ENCODE measurements at places on chromosomes 2 and 18.

GRCh38 chr2:228181098-228182019 lies at the start of gene SPHKAP:
TSS of gene SPHKAP (minus strand) at chr2:228181687. CDS start at chr2:228181598, 89 bp downstream.
- no peak for DNase-seq

- no peak for DNase-seq
Observed at GRCh38 chr18:31244771-31245394, 73.1 kb upstream of the DSG1 start.

DNA sequence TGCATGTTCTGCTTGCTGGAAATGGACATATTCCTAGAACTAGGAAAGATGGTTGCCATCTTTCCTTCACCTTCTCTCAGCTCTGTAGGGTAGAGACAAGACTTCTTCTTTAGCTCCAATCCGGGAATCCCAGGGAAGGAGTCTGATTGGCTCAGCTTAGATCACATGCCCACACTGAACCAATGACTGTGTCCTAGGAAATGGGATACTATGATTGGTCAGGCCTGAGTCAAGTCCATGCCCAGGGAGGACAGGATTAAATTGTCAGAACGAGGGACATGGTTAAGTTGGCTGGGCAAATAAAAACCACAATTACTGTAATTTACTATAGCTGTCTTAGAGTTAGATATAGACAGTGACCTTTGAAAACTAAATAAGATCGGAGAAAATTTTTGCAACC lies 31.4 kb downstream of the SEMA4F start:
- DNase-seq = no peak

DNA sequence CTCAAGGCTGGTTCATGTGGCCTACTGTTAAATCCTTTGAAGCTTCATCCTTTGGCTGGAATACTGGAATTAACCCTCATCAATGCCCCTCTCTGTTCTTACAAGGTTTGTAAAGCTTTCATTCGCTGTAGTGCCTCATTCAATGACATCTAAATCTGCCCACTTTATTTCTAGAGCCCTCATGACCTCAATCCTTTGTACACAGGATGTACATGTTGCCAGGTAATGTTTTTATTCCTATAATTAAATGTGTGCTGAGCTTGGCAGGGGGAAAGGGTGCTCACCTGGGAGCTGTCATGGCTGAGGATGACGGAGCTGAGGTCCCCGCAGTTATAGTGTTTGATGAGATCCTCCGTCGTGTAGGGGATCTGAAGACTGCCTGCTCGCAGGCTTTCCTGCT lies 39.3 kb downstream of the TRABD2A start:
- DNase-seq = no peak

- DNase-seq = no peak
Observed at GRCh38 chr18:13611601-13612195, 114.7 kb downstream of the FAM210A start.

DNA sequence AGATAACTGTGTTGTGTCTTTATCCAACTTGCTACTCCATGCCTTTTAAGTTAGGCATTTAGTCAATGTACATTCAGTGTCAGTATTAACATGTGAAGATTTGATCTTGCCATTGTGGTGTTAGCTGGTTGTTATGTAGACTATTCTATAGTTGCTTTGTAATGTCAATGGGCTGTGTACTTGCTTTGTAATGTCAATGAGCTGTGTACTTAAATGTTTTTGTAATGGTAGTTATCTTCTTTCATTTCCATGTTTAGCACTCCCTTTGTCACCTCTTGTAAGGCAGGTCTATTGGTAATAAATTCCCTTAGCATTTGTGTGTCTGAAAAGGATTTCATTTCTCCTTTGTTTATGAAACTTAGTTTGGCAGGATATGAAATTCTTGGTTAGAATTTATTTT lies 53.4 kb downstream of the MC4R start:
- no peak for DNase-seq

DNA sequence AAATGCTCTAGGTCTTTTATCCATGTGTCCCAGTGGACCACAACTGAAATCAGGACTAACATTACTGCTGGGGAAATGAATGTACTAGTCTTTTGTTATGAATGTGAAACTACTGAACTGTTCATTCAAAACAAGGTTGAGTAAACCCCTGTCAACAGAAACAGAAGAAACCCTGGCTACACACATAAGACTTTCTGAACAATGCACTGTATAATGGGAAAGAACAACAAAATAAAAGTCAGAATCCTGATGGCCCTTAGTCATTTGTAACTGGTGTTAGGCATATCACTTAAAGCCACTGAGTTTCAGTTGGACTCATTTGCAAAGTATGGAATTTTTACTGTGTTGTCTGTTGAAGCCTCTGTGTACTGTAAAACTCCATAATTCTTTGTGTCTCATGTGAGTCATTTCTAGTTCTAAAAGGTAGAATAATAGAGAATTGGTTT lies 77.0 kb upstream of the UBXN4 start:
- DNase-seq = no peak

DNA sequence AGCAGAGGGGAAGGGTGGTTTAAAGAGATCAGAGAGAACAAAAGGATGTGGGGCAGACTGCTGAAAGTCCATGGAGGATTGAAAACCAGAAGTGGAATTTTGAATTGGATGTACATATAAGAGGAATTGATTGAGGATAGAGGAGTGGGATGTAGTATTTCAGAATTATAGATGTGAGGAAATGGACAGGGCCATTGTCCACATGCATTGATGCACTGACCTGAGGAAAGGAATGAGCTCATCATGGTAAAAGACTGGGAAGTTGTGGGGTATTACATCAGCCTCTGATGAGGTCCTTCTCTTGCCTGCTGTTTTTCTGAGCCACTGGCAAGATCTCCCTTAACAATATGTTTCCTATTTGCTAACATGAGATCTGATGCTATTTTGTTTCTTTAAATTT lies 365.7 kb upstream of the FANCL start:
- DNase-seq = no peak

DNA sequence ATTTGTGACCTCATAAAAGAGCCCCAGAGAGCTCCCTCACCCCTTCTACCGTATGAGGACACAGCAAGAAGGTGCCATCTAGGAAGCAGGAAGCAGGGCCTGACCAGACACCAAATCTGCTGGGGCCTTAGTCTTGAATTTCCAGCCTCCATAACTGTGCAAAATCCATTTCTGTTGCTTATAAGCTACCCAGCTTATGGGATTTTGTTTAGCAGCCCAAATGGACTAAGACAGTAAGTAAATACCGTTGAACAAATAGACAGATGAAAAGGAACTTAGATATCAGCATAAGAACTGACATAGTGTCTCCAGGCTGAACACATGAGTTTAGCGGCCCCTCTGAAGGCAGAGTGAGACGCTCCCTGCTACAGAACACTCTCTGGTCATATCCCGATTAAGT lies 130.9 kb downstream of the UXS1 start:
- no peak for DNase-seq

DNA sequence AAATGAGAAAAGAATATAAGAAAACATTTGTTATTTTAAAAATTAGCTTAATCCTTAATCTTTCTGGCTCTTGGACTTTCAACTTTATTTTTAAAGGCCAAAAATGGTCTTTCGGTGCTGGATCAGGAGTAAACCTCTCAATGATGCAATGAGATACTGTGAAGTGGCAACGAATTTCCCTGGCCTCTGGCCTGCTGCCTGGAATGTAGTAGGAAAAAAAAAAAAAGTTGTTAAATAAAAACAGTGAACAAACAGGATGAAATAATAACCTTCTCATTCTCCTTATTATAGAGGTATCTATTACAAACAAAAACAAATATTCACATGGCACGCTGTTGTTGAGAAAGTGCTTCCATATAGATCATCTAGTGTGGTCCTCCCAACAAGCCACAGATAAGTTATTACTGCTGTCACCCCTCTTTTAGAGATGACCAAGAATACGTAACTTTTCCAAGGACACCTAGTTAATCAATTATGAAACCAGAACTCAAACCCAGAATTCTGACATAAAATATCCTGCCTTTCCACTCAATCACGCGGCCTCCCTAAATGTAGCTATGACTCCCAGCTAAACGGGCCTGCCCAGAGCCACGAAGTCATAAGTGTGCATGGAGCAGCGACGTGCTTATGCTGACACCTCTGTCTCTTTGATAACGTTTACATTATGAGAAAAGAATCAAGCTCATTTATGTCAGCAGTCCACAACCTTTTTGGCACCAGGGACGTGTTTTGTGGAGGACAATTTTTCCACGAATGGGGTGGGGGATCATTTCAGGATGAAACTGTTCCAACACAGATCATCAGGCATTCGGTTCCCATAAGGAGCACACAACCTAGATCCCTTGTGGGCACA lies 170.9 kb downstream of the BCL2 start:
- DNase-seq = peak; percentile 47

GRCh38 chr2:138496096-138496651 lies 5.4 kb upstream of the SPOPL start:
- DNase-seq = no peak

GRCh38 chr2:176585791-176586190 lies 316.5 kb downstream of the MTX2 start:
- no peak for DNase-seq

- DNase-seq = no peak
Observed at GRCh38 chr2:134145519-134145918, 108.4 kb upstream of the MGAT5 start.

- peak; percentile 39 for DNase-seq
Observed at GRCh38 chr2:100234141-100234540, 88.2 kb downstream of the LONRF2 start.

DNA sequence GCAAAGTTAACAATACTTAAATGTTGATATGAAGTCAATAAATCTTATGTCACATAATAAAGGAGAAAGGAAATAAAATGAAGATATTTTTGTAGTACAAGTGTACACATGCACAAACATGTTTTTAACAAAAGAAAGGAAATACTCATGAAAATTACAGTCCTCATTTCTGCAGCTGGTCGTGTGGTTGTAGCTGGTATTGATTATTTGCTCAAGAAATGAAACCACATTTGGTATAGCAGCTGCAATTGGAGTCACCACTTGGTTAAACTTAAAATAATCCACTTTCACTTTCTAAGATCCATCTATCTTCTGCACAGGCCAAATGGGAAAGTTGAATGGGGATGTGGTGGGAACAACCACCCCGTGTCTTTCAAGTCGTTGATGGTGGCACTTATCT lies 580.5 kb upstream of the NRXN1 start:
- DNase-seq = no peak

DNA sequence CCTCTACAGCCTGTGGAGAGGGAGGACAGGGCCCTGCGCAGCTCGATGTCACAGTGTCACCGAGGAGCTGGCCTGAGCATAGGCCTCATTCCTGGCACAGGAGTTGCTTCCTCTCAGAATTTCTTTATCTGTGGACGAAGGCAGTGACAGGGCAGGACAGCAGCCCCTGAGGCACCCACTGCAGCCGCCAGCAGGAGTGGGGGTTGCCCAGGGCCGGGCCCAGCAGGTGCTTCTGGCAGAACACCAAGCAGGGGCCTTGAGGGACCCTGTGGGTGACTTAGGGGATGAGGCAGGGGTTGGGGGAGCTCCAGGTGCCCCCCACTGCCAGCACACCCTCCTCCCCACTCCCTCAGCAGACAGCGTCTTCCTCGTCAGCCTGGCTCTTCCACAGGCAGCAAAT lies 290.0 kb downstream of the PHLPP1 start:
- DNase-seq = no peak

- no peak for DNase-seq
Observed at GRCh38 chr2:120602251-120602650, 133.4 kb upstream of the GLI2 start.

DNA sequence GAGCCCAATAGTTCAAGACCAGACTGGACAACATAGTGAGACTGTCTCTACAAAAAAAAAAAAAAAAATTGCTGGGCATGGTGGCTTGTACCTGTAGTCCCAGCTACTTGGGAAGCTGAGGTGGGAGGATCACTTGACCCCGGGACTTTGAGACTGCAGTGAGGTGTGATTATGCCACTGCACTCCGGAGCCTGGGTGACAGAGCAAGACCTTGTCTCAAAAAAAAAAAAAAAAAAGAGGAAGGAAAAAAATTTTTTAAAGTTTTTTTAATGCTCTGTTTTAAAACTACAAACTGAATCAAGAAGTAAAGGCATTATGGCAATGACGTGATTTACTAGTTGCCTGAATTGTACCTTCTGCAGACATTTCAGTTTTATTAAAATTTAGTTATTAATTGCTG lies 54.5 kb upstream of the ZDBF2 start:
- no peak for DNase-seq

DNA sequence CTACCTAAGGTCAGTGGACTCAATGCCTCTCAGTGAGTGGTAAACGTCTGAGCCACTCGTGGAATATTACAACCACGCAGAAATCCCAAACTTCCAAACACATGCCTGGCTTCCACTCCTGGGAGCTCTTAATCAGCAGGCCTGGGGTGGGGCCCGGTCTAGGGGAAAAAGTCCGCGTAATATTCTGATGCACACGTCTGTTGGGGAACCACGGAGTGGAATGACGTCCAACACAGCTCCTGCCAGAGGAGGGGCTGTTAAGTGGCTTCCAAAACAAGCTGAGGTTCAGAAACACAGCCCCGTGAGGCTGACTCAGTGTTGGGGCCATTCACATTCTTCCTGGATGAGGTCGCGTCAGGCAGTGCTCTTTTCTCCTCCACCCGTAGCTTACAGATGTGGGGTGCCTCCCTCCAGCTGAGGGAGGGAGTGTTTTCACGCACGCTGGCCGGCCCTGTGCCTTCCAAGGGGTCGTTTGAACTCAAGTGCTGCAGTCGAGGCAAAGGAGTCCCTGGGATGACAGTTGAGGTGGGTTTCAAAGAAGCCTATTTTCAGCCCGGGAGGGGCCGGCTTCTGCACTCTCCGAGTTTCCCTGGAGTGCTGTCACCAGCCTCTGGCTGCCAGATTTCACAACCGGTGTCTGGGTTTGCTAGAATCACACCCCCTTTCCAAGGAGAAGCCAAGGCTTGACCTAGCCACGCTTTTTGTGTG lies 73.1 kb downstream of the ACKR3 start:
- peak; percentile 98 for DNase-seq

GRCh38 chr2:167987026-167987425 lies 260.4 kb downstream of the STK39 start:
- DNase-seq = no peak

DNA sequence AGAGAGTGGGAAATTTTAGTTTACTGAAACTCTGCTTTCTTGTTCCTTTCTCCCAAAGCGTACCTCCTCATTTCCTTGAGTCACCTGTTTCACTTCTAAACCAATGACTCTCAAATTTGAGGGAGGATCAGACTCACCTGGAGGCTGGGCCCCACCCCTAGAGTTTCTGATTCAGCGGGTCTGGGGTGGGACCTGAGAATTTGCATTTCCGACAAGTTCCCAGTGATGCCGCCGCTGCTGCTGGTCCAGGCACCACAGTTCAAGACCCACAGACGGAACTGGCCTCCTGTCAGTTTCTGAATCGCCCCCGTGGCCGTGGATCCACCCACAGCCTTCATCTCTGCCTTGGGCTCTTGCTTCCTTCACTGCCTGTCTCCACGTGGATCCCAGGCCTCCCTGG lies 44.9 kb upstream of the PELI1 start:
- DNase-seq = no peak

Measured in SJSA1 (cell line).